ENCODE measurements at places on chromosomes 4 and X. TPM values are rescaled to one million over a fixed set of nuclear protein-coding genes. Genes with fewer than 3 reads are reported as not detected.
A peak's percentile ranks its signal among the peaks of the same experiment; 100 is the strongest.

GRCh38 chr4:104163820-104164219 lies 330.9 kb downstream of the CXXC4 start:
- DNase-seq: no peak

DNA sequence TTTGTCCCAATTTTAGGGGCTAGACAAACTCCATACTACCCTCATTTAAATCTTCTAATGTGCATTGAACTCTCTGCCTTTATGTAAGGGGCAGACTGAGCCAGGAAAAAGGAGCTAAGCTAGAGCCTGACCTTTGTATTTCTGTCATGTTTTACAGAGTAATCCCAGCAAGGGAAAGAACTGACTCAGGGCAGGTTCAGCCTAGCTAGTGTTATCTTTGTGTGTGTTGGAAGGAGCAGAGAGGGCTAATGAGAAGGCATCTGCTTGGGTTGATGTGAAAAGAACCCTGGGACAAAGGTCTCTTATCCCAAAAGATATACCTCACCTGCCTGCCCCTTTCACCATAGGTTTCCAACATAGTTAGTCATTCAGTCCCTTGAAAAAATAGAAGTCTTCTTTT lies 31.7 kb downstream of the IGSF1 start:
- DNase-seq: no peak

ARHGAP36 gene
- 0.31 TPM for polyA plus RNA-seq

DNA sequence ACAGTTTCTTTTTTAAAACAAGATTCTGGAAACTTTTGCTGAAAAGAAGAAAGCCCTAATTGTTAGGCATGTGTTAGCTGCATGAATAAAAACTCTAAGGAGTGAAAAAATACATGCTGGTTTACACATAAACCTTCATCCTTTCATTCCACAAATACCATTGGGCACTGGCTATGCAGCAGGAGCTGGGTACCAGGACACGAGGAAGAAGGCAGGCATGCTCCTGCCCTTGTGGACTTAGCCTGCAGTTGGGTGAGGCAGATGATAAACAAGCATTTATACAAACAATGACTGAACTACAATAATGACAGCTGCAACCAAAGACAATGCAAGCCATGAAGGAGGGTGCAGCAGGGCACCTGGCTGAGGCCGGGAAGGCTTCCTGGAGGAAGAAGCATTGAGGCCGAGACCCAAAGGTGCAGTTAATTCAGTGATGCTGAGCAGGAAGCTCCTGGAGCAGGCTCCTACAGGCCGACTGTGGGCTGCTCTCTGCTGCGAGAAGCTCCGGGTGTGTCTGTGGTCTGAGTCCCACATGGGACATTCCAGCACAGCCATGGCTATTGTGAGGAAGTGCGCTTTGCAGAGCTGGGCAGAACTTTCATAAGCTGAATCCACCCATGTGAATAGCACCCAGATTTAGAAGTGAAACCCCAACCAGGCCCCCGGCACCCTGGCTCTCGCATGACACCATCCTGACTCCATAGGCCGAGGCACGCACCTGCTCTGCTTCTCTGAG lies 44.0 kb upstream of the MXD4 start:
- no peak for DNase-seq

UPF3B gene
- polyA plus RNA-seq: 20.9 TPM

GRCh38 chrX:146973283-146973682 lies 158.7 kb upstream of the CXorf51A start:
- DNase-seq: no peak

SUPT20HL1 gene
- 0.05 TPM for polyA plus RNA-seq

DNA sequence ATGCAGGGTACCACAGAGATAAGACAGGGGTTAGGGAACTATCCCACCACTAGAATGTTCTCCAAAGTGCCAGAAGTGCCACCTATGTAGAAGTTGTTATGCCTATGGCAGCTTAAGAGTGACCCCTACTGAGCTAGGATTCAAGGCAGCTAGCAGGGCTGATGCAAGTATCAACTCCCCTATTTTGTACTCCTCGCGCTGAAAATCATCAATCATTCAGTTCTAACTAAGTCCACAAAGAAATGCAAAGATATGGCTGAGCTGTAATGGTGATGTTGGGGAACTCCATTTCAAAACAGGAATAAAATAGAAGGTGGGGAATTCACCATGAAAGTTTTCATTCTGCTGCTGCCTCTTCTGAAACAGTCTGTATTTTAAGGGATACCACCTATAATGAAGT lies 13.8 kb downstream of the ACSL4 start:
- no peak for DNase-seq

UGT8 gene
- 10.3 TPM for polyA plus RNA-seq

- DNase-seq: no peak
Observed at GRCh38 chr4:18134111-18134510, 112.6 kb upstream of the LCORL start.

KCND1 gene
- 4.0 TPM for polyA plus RNA-seq

DNA sequence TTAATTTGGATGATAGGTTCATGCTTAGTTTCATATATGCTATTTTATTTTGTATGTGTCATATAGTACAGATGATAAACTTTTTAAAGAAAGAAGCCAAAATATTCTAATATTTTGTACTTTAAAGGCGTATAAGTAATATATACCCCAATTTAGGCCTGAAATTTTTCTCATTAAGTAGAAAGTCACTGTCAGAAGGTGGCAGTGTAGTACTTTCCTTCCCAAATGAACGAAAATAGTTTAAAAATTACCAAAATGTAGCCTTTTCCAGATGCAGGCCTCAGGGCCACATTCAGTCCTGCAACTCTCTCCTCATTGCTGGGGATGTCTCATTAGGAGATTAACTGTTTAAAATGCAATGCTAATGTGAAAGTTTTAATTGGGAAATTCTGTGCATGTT lies 1263.6 kb downstream of the C4orf33 start:
- peak; percentile 11 for DNase-seq

- no peak for DNase-seq
Observed at GRCh38 chr4:98493296-98493695, 165.1 kb downstream of the TSPAN5 start.

DNA sequence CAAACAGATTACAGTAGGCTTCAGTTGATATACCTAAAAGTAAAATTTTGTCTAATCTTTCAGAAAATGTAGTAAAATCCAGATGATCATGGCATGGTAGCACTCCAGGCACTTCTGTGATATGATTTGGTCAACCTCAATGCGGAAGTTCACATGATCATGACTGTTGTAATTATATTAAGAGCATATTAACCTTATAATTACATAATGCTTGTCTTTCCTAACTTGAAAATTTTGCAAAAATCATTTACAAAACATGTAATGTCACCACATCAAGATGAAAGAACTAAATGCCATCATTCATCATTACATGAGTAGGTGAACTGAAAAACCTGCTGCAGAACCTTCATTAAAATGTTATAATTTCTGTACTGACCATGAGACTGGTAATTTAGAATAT lies 88.1 kb downstream of the MBNL3 start:
- no peak for DNase-seq

DNA sequence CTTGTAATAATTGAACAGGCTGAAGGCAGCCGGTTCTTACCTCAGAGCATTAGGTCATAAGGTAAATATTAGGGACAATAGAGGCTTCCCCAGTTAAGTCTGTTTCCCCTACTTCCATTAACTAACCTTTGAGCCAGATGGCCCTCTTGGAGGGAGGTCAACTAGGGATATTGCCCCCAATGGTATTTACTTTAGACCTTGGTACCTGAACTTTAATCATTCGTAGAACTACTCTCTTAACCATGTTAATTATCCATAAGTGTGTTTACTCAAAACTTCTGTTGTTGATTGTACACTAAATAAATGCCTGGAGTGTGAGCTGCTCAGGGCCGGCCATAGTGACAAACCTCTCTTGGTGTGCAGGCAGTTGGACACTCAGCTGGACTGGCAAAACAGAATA lies 1843.5 kb upstream of the AGA start:
- DNase-seq: no peak

BGN gene
- polyA plus RNA-seq: 235 TPM

GRCh38 chr4:115293093-115293462 lies 179.7 kb upstream of the NDST4 start:
- DNase-seq: no peak

- DNase-seq: no peak
Observed at GRCh38 chr4:148420397-148420796, 21.8 kb downstream of the NR3C2 start.

FOXP3 gene
- polyA plus RNA-seq: 0.32 TPM

NAT8L gene
- polyA plus RNA-seq: 4.1 TPM

CLCN4 gene
- 4.6 TPM for polyA plus RNA-seq

DNA sequence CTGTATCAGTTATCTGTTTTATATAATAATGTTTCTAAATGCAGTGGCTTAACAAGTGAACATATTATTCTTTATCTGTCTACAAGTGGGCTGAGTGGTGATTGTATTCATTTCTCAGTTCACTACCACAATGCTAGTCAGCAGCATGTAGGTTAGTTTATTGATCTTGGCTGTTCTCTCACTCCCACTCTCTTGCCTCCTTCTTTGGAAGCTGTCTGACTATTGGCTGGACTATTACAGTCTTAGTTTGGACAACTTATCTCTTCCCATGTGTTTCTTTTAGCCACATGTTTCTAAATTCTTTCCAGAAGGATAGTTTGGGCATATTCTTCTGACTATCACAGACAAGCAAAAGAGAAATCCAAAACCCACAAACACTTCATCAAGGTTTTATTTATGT lies 459.5 kb upstream of the AGA start:
- DNase-seq: no peak

Measured in right lung (tissue), 10 donors.